Stimulated activated CD8-positive, alpha-beta memory T cell treated with anti-CD3 and anti-CD28 coated beads, Interleukin-15, amount 100 ng/mL, for 48 hours (primary cell): ENCODE measurements at places on chromosomes 7 and 10.

GRCh38 chr7:122719010-122719578 is 16.4 kb upstream of the RNF148 start:
- no peak for DNase-seq

GRCh38 chr7:12713625-12714378 is 26.4 kb downstream of the ARL4A start:
- no peak for DNase-seq

DNA sequence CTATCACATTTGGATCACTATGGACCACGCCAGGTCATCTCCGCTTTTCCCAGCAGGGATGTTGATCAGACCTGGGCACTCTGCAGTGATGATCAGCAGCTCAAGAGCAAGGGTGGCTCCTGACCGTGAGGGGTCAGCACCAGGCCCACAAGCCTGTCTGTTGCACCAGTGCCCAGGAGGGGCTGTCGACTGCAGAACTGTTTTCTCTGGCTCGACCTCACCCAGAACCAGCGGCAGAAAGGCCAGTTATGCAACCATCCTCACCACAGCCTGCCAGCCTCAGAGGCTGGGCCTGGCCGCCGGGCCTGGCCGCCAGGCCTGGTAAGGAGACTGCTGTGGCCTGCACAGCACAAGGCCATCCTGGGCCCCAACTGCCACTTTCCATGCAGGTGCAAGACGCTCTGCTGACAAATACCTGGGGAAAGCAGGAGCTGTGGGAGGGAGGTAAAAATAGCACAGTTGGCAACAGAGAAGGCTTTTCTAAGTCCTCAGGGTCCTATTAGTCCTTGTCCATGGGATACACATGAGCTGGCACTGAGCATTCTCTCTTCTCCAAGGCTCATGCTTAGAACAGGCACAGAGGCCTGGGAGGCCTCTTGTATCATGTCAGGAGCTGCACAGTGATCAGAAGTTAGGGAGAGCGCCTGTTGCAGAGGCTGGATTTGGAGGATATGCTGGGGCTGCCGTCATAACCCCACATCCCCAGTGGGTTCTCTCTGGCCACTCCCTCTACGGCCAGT is 17.5 kb downstream of the KCNMA1 start:
- no peak for DNase-seq

- no peak for DNase-seq
Measured at GRCh38 chr10:132065491-132066105, at the start of gene JAKMIP3. TSS of gene JAKMIP3 (plus strand) at chr10:132065946. CDS start at chr10:132104809, 38,863 bp downstream.

DNA sequence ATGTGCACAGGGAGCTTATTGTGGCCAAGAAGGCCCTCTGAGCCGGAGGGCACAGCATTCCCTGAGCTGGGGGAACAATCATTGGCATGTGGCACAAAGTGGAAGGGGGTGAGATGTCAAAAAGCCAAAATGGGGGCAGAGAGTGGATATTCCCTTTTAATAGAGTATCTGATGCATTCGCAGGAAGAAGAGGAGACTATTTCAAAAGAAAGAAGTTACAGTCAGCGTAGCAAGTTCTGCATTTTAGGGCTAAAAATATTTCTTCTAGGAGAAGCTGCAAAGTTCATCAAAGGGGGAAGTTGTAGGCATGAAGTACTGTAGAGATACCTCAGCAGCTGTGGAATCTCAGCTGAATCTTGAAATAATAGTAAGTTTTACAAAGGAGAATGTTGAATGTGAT is 136.0 kb upstream of the WDR11 start:
- no peak for DNase-seq

GRCh38 chr10:110410329-110411046 is 87.2 kb upstream of the DUSP5 start:
- no peak for DNase-seq

- no peak for DNase-seq
Measured at GRCh38 chr7:123622660-123623386, 21.2 kb downstream of the ASB15 start.

GRCh38 chr10:79356104-79356503 is 8.8 kb downstream of the PPIF start:
- DNase-seq, result no peak

GRCh38 chr10:104445359-104445758 is 91.7 kb downstream of the CFAP58 start:
- no peak for DNase-seq

DNA sequence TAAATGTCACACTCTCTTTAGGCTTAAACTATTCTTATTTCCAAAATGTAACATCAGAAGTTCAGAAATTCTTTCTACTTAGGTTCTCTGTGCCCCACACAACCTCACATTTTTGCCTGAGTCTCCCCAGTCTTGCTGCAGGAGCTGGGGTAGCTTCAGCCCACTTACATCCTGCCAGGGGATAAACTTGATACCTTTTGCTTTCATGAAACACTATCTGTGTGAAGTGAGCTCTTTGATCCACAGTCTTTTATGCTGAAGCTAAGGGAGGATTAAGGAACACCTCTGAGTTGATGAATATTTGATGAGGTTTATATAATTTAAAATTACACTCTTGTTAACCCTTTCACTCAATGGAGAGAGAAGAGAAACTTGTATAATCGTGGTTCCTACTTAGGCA is 341.0 kb downstream of the AUTS2 start:
- DNase-seq, result no peak

- DNase-seq, result no peak
Measured at GRCh38 chr10:105159268-105159667, 518.2 kb downstream of the SORCS3 start.

GRCh38 chr7:50599385-50599784 is 34.2 kb upstream of the DDC start:
- DNase-seq, result no peak

DNA sequence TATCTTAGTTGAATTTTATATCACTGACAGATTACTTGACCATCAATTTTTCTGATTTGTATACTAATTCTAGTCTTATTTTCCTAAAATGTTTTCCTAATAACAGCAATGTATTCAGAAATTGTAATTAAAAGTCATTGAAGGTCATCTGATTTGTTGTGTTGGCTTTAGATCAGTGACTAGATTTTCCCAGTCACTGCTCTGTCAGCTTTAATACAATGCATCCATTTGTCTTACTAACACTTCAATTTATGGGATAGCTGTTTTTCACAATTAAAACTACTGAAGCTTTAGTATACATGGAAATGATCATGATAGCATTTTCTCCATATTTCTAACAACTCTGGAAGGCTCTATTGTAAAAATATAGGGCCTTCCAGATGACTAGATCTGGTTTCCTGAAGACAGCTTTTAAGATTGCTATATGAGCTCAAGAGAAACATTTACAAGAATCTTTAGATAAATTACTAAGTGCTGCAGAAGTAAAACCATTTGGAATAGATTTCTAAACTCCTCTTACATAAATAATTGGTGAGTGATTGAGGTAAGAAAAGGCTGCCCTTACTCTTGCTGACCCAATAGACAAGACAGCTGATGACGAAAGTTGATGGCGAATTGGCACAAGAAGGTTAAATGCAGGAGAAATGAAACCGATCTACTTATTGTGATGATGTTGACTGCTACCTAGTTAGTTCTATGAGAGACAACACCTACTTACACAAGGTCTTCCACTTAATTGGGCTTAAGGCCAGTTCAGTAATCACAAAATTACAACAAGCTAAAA is 74.1 kb downstream of the LRRTM3 start:
- no peak for DNase-seq

DNA sequence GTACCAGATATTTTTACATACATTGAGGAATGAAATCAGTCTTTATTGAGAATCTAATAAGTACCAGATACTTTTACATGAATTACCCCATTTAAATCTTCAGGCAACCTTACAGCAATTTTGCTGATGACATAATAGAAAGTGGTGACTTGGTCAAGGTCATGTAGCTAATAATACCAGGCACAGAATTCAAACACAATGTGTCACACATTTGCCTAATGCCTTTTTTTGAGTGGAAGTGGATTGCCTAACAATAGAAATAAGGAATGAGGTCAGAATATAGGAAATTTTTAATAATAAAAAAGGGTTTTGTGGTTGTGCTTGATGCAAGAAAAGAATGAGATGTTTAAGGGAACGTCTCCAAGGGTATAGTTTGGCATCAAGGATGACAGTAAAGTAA is 466.6 kb upstream of the IGFBP3 start:
- no peak for DNase-seq

- DNase-seq, result no peak
Measured at GRCh38 chr7:74197449-74198124, 12.2 kb upstream of the LAT2 start.

DNA sequence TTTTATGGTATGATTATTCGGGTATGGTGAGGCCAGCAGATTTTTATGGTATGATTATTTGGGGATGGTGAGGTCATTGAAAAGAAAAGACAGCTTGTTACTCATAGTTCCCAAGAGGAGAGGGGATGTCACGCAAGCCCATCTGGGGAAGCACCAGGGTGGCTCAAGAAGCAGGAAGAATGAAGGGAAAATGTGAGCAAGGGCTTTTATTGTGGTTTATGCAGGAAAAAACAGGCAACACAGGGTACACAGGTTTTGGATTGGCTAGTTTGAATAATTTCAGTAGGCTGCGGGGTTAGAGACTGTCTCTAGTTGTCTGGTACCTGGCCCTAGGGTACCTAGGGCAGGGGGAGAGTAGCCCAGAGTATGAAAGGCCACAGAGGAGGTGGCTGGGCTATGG is 26.8 kb upstream of the DGKI start:
- no peak for DNase-seq

DNA sequence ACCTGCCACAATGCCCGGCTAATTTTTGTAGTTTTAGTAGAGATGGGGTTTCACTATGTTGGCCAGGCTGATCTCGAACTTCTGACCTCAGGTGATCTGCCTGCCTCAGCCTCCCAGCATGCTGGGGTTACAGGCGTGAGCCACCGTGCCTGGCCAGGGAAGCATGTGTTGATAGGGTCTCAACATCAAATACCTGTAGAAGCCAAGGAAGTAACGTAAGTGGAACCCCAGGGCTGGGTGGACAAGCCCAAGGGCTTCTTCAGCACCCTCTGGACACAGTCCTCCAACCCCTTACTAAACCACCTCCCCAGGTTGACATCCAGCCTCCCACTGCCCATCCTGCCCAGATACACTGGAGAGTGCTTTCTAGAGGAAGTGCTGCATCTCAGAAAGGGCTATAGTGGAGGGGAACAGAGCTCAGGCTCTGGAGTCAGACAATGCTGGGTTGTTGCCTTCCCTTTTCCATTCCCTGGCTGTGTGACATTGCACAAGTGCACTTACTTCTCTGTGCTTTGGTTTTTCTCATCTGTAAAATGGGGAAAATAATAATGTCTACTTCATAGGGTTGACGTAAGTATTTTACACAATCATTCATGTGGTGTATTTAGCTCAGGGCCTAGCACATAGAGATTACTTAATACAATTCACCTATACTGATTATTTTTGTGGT is 73.9 kb upstream of the KAT6B start:
- no peak for DNase-seq

DNA sequence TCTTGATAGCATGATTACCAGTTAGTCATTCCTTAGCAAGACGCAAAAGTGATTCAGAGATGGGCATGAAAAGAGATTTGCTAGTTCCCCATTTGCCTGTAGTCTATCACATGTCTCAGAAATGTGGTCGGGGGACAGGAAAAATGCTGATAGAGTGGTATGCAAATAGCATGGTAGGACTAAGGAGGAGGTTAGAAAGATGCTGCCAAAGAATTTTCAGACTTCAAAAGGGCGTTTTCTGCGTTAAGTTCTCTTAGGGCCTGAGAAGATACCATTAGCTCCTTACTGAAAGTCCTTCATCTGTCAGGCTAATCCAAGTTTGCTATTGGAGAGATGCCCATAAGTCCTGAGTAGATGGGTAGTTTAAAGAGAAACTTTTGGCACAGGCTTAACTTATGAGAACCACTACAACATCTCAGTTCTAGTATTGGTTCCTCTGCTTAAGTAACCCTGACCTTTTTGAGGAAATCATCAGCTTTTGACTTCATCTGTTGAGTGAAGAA is 2.7 kb downstream of the CALD1 start:
- no peak for DNase-seq

DNA sequence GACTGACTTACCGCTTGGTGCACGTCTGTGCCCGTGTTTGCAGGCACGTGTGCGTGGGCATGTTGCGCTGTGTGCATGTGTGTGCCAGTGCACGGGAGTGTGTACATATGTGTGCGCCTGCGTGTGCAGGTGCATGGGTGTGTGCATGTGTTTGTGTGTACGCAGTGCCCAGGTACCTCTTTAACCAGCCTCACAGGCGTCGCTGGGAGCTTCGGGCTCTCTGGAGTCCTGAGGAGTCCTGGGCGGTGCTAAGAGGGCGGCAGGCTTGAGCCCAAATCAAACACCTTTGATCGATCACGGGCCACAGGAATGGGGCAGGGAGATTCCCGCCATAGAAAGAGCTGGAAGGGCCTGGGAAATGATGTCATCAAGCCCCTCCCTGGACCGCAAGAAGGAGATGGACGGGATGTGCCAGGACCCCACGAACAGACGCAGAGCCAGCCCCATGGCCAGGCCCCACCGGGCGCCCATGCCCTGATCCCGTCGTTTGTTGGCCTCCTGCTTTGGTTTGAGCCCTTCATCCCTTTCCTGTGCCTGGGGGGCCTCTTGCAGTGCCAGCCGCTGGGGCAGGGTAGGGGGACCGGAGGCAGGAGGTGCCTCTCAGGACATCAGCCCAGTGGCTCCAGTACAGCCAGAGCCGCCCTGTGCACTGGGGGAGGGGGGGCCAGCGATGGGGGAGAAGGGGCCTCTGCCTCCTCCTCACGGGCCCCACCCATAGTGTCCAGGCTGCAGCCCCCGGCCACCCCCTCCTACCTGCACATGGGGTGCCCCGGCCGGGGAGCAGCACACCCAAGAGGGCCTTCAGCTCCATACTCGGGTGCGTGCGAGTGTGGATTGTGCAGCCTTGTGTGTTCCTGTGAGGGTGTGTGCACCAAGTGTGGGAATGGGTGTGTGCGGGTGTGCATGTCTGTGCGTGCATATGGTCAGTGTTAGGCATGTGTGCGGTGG is 5.8 kb downstream of the KNDC1 start:
- no peak for DNase-seq

- no peak for DNase-seq
Measured at GRCh38 chr10:107215681-107216080, 51.2 kb upstream of the SORCS1 start.

GRCh38 chr7:157004521-157005455 is 5.7 kb downstream of the MNX1 start:
- DNase-seq, result no peak

- DNase-seq, result peak; percentile 41
Measured at GRCh38 chr7:99562832-99563231, 4.4 kb downstream of the ZNF655 start.

- DNase-seq, result no peak
Measured at GRCh38 chr10:30827531-30828120, 198.1 kb upstream of the LYZL2 start.
